ENCODE measurements at places on chromosomes 7 and 10. TPM values are rescaled to one million over a fixed set of nuclear protein-coding genes. Genes with fewer than 3 reads are reported as not detected.

BTBD16 gene
- polyA plus RNA-seq: 0.74 TPM

PLA2G12B gene
- polyA plus RNA-seq: 13.9 TPM

TMEM254 gene
- 33.7 TPM for polyA plus RNA-seq

PLEKHA1 gene
- polyA plus RNA-seq: 60.2 TPM

Measured in hepatocyte (in vitro differentiated cells).